CD4-positive, alpha-beta T cell treated with Interferon alpha-2 for 1 hour (primary cell): ENCODE measurements at places on chromosomes 1 and 21.

GRCh38 chr1:174000371-174000770, 21.8 kb downstream of the RC3H1 start:
- DNase-seq, result no peak

- no peak for DNase-seq
Measured at GRCh38 chr21:16059981-16060380, 330.2 kb downstream of the USP25 start.

GRCh38 chr1:169108223-169108622, 1.7 kb downstream of the ATP1B1 start:
- DNase-seq, result no peak

DNA sequence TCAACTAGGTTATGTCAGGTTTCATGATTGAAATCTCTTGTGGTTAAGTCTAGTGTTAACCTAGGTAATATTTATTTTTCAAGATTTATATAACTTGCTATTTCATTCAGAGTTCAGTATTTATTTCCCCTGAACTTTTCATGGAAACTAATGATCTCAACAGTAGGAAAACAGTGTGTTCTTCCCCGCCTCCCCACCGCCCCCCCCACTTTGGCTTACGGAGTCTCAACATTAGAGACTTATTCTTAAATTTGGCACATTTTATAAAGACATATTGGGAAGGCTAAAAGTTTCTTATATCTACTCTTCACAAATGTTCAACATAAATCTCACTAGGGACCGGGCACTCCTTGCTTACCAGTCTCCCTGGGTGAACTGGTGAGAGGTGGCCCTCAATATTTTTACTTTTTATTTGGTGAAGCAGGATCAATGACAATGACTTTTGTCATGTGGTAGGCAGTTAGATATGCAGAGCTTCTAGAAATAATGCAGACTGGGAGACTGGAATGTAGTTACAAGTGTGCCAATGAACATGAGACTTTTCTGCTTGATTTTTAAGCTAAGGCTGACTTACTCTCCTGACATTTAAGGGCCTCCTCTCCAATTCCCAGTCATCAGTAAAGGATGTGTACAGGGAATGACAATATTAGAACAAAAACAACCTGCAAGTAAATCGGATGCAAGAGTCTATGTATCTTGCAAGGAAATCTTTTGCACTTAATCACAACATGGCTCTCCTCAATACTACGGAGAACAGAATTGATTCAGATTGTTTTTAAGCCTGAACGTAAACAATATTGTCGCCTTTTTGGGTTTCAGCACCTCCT, 1.7 kb upstream of the MAN1A2 start:
- no peak for DNase-seq

- DNase-seq, result no peak
Measured at GRCh38 chr1:79497193-79497773, 490.8 kb upstream of the ADGRL4 start.

GRCh38 chr1:54883349-54884102, 3.5 kb downstream of the DHCR24 start:
- no peak for DNase-seq

GRCh38 chr1:160637821-160638539, 8.9 kb downstream of the SLAMF1 start:
- peak; percentile 61 for DNase-seq

DNA sequence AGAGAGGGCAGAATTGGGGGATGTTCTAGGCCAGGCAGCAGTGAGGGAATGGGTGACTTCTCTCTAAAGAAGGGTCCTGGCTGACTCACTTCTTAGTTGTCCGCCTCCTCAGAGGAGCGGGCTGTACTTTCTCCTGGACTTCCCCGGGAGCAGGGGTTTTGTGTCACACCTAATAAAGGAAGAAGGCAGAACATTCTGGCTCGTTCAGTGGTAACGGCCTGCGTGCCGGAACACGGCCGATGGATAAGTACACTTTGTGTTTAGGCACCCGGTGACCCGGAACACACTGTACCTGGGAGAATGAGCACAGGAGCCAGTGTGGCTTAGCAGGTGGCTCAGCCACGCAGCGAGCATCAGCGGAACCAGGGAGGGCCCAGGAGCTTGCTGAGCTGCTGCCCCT, 84.7 kb downstream of the FBXO2 start:
- no peak for DNase-seq

DNA sequence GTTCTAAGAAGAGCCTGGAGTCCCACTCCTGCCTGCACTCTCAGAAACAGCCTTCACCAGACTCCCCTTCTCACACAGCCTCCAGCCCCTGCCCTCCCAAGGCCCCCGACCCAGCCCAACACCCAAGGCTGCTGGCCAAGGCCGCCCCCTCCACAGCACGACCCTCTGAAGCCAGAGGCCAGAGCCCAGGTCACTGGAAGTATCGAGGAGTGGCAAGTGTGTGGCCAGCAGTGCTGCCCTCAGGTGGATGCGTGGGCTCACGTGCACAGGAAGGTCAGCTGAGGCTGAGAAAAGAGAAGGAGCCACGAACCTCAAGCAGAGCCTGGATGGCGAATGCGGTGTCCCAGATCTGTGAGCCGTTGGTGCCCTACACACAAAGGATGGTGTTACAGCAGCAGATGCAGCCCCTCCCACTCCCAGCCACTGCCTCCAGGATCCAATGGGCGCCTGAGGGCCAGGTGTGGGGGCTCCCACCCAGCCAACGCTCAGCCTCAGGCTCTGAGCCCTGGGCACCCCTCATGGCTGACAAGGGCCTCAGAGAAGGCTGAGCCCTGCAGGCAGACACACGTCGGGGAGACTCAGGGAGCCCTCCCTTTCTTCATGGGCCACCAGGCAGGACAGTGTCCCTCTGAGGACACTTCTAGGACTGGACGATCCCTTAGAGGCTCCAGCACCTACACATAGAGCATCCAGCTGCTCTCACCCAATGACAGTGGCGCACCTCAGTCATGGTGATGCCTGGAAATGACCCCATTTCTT, 18.0 kb downstream of the LSS start:
- no peak for DNase-seq

- DNase-seq, result peak; percentile 72
Measured at GRCh38 chr1:222814536-222815439, at the start of gene DISP1. Gene DISP1, plus strand, starts transcription at chr1:222815039. Its CDS starts 127,785 bp downstream, at chr1:222942824.

DNA sequence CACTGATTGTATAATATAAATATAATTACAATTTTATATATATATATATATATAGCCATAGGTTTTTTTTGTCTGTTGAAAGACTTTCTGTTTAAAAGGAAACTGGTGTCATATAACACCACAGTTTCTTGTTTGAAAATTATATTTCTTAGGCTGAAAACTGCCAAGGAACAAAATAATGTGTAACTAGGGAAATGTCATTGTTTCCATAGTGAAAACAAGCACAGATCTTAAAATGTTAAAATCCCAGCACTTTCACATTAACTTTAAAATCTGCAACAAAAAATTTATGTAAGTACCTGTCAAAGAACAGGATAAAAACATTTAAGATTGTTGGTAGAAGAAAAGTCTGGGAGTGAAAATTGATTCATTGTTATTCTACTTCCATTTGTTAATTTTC, 104.2 kb downstream of the ATP6V1G3 start:
- DNase-seq, result no peak

- DNase-seq, result no peak
Measured at GRCh38 chr1:223209293-223209898, 66.3 kb upstream of the TLR5 start.

GRCh38 chr1:89698624-89699023, 65.7 kb downstream of the LRRC8C start:
- no peak for DNase-seq

DNA sequence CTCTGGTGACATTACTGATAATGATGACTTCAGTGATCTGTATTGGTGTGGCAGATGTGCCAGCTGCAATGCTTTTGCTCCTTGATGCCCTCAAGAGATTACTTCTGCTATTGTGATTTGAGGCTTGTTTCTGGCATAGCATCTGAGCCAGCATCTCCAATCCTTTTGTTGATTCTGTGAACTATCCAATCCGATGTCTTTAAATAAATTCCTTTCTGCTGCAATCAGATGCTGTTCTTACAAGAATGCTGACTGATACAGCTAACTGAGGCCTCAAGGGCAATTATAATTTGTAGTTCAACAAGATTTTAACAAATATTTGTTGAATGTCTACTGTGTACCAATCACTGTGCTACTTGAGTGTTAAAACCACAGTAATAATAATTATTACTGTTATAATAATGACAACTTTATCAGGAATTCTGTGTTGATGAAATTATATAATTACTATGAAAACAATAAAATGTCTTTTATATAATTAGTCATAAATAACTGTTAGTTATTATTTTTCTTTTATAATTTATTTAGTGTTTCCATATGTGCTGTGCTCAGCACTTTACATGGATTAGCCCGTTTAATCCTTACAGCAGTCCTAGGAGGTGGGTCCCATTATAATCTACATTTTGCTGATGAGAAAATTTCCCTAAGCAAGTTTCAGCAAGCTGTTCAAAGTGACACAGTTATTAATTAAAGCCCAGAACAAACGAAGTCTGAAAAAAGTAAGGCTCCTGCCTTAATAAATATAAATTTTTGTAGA, 308.2 kb downstream of the BRINP3 start:
- DNase-seq, result no peak

- DNase-seq, result no peak
Measured at GRCh38 chr1:68229650-68230483, 2.5 kb downstream of the WLS start.

DNA sequence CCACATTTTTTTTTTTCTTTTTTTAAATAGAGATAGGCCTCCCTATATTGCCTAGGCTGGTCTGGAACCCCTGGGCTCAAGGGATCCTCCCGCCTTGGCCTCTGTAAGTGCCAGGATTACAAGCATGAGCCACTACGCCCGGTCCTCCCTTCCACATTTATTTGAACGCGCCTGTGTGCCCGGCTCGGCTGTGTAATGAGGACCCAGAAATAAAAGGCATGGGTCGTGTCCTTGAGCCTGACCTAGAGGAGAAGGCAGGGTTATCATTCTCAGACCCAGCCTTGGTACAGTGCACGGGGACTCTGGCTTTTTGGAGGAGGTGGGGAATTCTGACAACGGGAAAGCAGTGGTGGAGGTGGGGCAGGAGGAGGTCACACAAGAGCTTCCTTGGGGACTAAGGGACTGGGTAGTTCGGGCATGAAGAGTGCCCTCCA, 841 bp downstream of the CENPF start:
- DNase-seq, result no peak

DNA sequence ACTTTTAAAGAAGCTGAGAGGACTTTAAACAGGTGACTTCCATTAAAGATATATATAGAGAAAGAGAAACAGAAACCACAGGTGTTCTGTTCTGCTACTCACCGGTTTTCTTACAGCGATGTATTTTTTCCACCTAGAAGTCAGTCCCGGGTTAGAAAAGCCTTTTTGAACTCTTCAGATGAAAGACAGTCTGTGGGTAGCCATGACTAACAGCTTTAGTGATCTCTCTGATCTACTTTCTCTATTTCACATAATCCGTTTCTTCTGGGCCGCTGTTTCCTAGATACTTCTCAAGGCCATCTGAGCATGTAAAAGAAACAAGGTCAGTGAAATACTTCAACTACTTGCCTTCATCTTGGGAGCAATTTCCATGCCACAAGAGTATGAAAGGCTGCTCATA, 25.1 kb downstream of the WDR64 start:
- peak; percentile 33 for DNase-seq

- no peak for DNase-seq
Measured at GRCh38 chr1:89998306-89998705, 3.4 kb downstream of the ZNF326 start.

- no peak for DNase-seq
Measured at GRCh38 chr1:115893545-115893944, 52.6 kb upstream of the NHLH2 start.

- DNase-seq, result peak; percentile 47
Measured at GRCh38 chr1:112501810-112502641, 6.7 kb upstream of the WNT2B start.

DNA sequence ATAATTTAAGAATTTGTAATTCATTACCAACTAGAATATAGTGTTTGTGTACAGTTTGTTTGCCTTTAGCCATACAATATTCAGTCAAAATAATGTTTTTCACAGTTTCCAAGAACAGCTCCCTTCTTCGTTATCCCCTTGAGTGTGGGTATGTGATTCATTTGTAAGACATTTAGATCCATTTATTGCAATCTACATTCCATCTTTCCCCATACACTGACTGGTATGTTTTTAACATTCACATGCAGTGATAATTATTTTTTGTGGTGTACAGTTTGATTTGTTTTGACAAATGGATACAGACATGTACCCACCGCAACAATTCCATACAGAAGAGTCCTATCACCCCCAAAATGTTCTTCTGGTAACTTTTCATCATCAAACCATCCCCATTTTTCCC, 589.1 kb upstream of the ADAMTS5 start:
- no peak for DNase-seq

DNA sequence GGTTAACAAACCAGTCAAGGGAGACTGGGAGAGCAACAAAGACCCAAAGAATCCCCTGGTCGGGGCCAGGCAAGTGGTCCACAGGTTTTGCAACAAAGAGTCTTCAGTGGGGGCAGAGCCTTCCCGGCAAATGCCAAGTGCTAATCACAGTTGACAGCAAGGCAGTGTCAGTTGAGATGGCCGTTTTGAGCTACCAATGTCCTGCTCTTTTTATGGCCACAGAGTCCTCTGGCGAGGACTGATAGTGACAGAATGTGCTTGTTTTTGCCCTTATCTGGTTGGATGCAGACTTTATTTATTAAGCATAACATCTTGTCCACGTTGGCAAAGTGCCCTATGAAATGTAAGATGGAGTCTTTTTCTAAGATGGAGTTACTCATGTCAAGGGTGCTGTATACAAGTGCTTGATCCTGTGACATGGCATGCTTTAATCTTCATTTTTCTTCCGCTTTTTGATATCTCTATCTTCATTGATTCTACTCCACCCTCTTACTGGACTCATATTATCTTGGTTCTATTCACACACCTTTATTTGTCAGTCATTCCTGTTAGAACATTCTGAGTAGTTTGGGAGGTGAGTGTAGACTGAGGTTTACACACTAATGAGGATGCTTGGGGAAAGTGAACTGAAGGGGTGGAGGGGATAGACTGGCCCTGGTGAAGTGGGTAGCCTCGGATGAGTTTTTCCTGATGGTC, 51.8 kb downstream of the KCNK1 start:
- no peak for DNase-seq

- no peak for DNase-seq
Measured at GRCh38 chr1:200900877-200901276, 6.2 kb downstream of the INAVA start.

DNA sequence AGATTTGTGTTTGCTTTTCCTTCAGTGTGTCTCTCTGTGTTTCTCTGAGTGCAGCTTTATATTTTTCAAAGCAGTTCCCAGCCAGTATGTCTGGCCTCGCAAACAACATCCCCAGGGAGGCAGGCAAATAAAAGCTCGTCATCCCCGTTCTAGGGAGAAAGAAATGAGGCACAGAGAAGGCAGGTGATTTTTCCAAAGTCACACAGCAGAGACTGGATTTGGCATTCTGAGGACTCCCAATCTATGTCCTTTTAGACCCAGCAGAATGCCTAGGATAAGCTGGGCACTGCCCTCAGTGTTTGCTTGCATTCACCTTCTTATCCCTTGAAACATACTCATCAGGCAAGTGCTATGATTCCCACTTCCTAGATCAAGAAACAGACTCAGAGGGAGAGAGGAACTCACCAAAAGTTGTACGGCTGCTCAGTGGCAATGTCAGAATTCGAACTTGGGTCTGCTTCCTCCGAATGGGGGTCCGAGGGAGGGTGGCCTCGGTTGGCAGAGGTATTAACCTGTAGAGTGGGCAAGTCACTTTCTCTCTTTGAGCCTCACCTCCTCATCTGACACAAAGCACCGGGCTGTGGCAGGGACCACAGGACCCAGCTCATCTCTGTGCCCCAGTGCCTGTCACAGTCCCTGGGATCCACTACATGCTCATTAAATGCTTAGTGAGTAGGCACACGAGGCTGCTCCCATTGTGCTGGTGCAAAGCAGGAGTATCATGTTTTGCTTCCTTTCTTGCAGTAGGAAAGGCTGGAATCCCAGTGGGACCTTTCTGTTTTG, 4.2 kb downstream of the RAP1GAP start:
- no peak for DNase-seq
